ENCODE measurements at places on chromosomes 7 and 10.

GRCh38 chr7:2269991-2270460 is 28.0 kb downstream of the NUDT1 start:
- no peak for DNase-seq

- DNase-seq: no peak
Measured at GRCh38 chr7:2197436-2198155, 35.1 kb downstream of the MAD1L1 start.

DNA sequence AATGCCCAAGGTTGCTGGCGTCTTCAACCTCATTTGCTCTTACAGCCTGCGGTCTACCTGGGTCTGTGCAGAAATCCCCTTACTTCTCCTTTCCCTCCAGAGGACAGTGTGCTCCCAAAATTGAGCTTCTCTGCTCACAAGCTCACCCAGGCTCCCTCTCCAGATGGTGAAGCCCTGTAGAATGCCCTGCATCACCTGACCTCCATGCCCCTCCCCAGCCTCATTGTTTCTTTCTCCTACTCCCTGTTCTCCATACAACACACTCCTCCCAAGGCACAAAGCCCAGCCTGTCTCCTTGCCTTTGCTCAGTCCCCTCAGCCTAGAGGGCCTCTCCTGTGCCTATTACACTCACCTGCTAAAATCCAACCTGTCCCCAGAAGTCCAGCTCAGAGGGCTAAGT is 3.5 kb downstream of the CRHR2 start:
- DNase-seq: no peak

DNA sequence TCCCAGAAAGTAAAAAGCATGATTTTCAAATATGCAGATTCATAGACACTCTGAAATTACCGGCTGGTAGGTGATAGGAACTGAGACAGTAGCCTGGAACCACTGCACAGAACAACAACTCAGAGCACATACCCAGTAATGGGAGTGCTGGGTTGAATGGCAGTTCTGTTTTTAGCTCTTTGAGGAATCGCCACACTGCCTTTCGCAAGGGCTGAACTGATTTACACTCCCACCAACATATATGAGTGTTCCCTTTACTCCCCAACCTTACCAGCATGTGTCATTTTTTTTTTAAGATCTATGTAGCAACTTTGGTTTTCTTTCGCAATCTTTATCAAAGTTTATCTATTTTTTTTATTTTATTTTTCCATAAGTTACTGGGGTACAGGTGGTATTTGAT is 358.8 kb downstream of the CALN1 start:
- DNase-seq: no peak

DNA sequence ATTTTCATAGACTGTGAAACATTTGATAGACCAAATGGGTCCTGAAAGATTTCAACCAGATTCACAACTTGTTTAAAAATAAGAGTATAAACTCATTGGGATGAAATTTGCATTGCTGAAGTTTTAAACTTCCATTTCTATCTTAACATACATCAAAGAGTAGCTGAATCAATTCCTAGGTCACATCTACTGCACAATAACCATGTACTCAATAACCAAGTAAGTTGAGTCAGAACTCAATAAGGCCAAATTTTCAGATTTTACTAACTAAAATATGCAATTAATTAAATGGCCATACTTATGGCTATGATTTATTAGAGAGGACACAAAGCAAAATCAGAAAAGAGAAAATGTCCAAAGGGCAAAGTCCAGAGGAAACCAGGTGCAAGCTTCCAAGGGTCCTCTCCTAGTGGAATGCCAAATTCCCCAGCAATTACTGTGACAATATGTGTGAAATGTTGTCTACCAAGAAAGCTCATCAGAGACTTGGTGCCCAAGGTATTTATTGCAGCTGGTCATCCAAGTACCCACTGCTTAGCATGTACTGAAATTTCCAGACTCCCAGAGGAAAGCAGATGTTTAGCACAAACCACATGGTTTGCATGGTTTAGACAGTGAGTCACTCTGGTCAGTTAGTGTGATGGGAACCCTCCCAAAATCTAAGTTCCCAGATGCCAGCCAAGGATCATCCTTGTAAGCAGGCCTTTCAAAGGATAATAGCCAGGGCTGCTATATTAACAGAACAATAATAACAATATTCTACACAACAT is 238.9 kb downstream of the IPMK start:
- DNase-seq: no peak

- no peak for DNase-seq
Measured at GRCh38 chr7:31027161-31027965, 24.7 kb upstream of the ADCYAP1R1 start.

- no peak for DNase-seq
Measured at GRCh38 chr7:50455658-50456057, 5.5 kb upstream of the FIGNL1 start.

DNA sequence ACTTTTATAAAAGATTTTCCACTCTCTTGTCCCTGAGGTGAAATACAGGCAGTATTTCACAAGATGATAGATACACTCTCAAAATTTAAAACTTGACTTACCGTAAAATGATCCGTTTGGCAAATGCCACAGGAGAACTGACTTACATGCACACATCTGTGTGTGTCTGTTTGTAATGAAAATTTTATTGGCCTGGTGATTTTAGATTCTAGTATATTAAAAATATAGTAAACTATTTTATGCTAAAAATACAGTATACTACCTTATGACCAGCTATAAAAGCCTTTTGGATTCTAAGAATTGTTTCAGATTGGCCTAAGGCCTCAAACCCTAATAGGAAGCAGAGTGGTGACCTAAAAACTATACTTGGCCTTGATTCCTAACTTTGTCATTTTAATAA is 362.7 kb downstream of the IPMK start:
- DNase-seq: no peak

DNA sequence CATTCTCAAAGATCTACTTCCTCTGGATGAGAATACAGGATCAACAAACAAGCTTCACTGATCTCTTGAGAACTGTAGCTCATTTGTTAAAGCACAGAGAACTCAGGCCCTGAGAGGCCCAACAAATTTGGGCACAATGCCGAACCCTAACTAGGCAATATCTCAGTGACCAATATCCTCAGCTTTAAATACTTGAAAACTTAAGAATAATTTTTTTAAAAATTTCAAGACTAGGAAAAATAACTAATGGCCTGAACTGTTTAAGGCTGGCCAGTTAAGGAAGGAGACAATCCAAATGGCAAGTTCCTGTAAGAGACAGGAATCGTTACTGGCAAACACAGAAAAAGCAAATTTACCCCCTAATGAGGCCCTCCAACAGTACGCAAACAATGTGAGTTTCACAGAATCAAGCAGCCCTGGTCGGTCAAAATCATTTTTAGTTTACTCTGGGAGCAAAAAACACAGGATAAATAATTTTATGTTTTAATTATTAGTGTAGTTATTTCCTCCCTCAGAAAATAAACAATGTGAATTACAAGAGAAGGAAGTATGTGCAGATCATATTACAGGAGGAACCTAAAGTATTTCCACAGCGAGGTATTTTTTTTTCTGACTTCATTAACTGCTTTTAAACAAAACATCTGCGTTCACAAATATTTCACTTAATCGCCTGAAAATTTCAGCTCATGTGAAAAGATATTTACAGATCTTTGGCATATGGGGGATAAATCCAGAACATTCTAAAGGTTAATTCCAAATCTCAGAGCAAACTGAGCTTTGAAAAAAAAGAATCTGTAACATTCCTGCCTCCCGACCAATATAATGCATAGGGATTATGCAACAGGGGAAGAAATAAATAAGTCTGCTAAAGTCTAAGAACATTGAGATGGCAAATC is 39.5 kb downstream of the NT5C2 start:
- DNase-seq: no peak

DNA sequence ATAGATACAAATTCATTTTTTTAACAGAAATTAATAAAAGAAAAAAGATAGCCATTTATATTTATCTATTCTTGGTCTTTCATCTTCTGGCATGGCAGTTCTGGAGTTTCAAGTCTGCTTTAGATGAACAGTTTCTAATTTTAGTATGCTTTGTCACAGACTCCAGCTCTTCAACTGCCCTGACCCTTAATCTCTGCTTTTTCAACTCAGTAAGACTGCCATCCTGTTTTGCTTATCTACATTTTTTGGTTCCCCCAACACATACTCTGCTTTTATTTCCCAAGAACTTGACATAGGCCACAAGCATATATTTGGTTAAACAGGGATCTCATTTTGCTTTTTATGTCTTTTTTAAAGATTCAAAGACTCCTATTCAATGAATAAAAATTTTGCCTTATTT is 309.3 kb upstream of the KCND2 start:
- no peak for DNase-seq

DNA sequence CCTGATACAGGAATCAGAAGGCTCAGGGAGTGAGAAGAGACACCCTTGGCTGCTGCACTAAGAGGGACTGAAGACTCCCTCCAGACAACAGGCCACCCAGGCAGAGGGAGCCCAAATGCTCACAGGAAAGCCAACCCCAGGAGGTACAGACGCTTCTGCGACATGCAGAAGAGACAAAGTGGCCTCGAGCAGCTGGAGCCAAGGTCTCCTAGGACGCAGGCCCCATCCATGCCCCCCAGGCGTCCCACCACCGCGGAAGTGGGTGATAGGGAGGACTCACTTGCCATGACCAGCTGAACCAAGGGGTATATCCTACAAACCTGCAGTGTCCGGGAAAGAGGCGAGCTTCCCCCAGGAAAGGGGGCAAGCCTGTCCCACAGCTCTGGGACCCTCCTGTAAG is 56.9 kb downstream of the CTBP2 start:
- no peak for DNase-seq

- no peak for DNase-seq
Measured at GRCh38 chr7:96014617-96015016, 242.3 kb downstream of the DYNC1I1 start.

DNA sequence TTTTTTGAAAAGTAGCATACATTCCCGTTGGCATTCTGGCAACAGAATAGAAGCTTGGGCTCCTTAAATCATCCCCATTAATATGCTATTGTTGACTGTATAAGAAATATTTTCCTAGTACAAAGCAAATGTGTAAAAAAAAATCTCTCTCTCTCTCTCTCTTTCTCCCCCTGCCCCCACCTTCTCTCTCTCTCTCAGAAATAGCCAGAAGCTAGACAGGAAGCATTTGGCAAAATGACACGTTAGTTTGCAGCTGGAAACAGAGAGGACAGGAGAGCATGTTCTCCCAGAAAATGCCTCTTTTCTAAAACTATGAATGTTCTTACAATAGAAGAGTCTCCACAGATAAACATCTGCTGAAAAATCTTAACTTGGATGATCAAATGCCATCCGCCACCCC is 59.6 kb upstream of the AKR1E2 start:
- no peak for DNase-seq

DNA sequence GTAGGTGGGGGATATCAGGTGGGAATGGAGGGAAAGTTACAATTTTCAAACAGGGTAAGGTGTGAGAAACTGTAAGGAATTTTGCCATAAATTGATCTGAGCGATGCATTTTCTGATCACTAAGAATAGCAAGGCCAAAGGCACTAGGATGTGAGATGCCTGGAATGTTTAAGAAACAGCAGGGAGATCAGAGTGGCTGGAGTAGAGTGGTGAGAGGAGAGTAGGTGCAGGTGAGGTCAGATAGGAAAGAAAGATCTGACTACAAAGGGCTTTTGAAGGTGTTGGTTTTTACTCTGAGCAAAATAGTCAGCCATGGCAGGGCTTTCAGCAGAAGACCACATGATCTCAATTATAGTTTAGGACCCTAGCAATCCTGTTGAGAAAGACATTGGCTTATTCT is 55.0 kb downstream of the HDAC9 start:
- DNase-seq: no peak

Data from esophagus squamous epithelium (tissue), 5 donors.